ENCODE measurements at places on chromosomes 4 and X.

- DNase-seq: no peak
Measured at GRCh38 chr4:40749717-40750460, at the start of gene NSUN7. TSS of gene NSUN7 (plus strand) at chr4:40749955. CDS start at chr4:40750694, 739 bp downstream.

GRCh38 chrX:131394384-131394783 is 105.3 kb upstream of the IGSF1 start:
- DNase-seq: no peak

- no peak for DNase-seq
Measured at GRCh38 chr4:132709056-132709455, 440.0 kb upstream of the PCDH10 start.

- no peak for DNase-seq
Measured at GRCh38 chr4:10534820-10535219, 77.6 kb upstream of the ZNF518B start.

- no peak for DNase-seq
Measured at GRCh38 chr4:74619931-74620702, 174.2 kb downstream of the BTC start.

DNA sequence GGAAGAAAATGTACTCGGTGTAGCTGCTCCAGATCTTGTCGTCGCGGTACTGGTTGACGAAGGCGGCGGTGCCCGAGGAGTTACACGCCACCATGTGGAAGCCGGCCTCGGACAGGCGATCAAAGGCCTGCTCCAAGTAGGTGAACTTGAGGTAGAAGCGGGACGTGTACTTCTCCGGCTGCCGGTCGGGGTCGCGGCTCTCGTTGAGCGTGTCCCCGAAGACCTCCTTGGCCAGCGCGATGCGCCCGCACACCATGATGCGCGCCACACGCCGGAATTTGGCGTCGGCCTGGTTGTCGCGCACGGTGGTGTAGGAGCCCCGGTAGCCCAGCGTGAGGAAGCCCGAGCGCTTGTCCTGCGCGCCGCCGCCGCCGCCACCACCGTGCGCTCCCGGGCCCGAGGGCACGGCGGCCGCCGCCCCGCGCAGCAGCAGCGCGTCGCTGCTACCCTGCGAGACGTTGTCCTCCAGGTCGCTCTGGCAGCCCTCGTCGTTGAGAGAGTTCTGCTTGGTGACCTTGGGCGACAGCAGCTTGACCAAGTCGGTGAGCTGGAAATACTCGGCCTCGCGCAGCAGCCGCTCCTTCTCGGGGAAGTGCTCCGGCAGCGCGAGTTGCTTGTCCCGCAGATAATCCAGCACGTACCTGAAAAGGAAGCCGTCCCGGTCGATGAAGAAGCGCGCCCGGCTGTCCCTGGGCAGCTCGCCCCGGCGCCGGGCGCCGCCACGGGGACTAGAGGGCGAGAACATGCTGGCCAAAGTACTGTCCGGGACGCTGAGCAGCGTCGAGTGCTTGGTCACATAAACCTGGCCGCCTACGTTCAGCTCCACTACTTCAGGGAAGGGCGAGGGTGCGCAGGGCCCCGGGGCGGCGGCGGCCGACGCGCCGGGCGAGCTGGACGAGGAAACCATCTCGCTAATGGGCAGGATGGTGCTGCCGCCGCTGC is 775 bp downstream of the KCTD8 start:
- no peak for DNase-seq

DNA sequence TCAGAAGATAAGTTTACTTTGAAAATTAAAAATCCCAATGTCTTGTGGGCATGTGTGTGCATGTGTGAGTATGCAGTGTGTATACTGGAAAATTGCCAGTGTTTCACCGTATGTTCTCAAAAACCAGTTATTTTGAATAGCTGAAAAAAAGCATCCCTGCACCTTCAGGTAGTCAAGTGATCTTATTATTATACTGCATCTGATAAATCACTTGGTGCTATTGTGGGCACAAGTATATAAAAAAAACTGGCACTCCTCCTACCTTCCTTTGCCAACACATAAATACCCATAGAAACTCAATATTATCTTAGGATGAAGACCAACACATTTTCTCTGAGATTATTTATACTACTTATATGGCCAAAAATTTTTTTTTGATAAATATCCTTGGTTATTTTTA is 91.5 kb upstream of the MAP9 start:
- no peak for DNase-seq

GRCh38 chrX:19683358-19683757 is 168.1 kb upstream of the MAP3K15 start:
- no peak for DNase-seq

DNA sequence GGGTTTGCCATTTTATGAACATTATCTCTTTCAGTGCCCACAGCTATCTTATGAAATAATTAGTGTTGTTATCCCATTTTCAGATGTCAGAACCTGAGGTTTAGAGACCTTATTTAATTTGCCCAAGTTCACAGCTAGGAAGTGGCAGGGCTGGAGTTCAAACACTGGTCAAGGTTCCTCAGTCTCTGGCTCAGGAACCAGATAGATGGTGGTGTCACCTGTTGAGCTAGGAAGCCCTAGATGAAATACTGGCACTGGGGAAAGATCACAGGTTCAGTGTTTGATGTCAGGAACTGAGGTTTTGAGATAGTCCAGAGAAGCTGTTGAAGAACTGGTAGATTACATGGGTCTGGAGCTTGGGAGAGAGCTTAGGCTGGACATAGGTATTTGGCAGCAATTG is 85.4 kb downstream of the REPS2 start:
- no peak for DNase-seq

DNA sequence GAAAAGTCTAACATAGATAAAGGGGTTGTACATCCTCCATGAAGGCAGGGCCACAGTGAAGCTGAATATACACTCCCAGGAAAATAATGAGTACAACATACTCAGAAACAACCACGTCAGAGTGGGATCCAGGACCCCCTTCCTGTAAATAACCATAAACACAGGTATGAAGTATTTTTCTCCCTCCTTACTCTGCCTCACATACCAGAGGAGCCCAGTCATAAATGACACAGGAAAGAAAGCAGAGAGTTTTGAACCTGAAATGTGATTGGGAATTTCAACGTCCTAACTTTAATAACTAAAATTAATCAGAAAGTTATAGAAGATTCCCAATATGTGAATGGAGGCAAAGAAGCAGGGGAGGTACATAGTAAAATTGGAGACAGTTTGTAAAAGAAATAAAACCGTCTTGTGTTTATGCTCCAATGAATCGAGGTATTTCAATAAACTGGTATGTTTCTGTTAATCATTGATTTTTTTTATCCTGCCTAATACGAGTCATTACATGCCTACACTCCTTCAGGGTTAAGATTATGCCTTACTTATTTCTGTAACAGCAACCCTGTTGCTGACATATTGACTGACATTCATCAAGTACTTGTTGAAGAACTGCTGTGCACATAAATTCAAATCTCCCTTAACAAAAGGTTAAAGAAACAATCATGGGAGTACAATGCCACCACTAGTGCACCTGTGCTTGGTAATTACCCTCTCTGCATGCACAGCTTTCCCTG is 431.3 kb downstream of the KCNIP4 start:
- DNase-seq: no peak

DNA sequence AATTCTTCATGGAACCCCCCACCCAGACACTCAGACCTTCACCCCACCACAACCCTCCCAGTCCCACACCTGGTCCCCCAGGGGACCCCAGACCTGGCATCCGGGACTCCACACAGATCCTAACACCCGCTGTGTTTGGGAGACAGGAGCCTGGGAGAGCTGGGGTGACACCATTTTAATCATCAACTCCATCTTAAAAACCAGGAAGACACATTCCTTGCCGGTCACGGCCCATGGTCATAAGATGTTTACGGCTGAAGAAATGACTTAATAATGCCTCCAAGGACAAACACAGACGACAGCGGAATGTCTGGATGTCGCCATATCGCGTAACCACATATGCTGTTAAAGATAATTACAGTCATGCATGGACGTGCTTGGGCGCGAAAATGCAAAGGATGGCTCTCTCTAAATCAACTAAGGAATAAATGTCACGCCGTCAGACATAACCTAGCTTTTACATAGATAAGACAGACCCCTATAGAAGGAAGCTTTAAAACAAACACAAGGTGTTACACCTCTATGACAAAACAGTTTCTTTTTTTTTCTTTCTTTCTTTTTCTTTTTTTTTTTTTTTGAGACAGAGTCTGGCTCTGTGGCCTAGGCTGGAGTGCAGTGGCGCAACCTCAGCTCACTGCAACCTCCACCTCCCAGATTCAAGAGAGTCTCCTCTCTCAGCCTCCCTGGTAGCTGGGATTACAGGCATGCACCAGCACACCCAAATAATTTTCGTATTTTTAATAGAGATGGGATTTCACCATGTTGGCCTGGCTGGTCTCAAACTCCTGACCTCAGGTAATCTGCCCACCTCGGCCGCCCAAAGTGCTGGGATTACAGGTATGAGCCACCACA is 2.1 kb upstream of the DHRSX start:
- no peak for DNase-seq
